Dermis microvascular lymphatic vessel endothelial cell (primary cell): ENCODE measurements at places on chromosomes 5 and 9. TPM values are rescaled to one million over a fixed set of nuclear protein-coding genes. Genes with fewer than 3 reads are reported as not detected.

MYORG gene
- 2.4 and 3.2 TPM in 2 replicates for total RNA-seq

DNA sequence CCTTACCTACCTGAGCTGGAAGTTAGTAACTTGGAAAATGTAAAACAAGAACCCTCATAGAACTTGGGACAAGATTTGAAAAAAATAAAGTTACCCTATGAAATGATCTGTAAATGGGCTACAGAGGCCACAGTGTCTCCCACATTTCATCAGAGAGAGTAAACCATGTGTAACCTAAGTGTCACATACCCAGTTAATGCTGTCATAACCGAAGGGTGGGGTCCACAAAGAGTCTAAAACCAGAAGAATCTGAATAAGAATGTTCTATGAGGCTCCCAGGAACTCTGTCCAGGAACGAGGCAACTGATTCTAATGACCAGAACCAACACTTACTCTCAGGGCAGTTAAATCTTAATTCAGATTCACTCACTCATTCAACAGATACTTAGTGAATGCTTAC, 1.0 kb upstream of the FAM13B start:
- no peak for DNase-seq

- DNase-seq = no peak
Measured at GRCh38 chr5:180607861-180608571, 16.7 kb upstream of the SCGB3A1 start.

SH3TC2 gene
- 27.2 and 35.7 TPM in 2 replicates for total RNA-seq
